ENCODE measurements at places on chromosomes 4 and X.

DNA sequence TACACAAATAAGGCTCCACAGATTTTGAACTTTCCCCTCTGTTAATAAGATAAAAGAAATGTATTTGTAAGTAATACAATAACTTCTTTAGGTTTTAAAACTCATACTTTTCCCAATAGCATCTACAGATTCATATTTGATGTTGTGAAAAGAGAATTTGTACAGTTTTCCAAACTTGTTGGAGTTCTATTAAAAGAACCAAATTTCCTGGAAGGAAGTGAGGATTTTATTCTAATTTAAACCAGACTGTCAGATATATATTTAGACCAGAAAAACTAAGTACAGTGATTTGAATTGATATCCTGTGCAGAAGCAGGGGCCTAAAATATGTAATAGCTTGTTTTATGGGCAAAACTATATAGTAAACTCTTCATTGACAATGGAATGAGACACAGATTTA lies 53.7 kb downstream of the NAA11 start:
- no peak for DNase-seq

GRCh38 chrX:21374163-21374993 lies at the start of gene CNKSR2:
Gene CNKSR2, plus strand, starts transcription at chrX:21374418. Its CDS starts 480 bp downstream, at chrX:21374898.
- DNase-seq: no peak

DNA sequence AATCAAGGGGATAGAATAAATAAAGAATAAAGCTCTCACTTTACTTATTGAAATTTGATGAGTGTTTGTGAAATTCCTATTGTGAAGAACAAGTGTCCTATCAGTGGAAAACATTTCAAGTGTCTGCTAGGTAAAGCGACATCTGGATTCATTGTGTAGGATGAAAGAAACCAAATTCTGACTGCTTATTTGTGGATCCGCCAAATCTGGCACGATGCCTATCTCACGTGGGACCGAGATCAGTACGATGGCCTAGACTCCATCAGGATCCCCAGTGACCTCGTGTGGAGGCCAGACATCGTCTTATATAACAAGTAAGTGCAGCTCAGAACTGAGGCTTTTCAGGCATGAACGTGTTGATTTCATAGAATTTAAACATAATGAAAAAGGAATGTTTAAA lies 1.9 kb downstream of the CHRNA9 start:
- DNase-seq: no peak

DNA sequence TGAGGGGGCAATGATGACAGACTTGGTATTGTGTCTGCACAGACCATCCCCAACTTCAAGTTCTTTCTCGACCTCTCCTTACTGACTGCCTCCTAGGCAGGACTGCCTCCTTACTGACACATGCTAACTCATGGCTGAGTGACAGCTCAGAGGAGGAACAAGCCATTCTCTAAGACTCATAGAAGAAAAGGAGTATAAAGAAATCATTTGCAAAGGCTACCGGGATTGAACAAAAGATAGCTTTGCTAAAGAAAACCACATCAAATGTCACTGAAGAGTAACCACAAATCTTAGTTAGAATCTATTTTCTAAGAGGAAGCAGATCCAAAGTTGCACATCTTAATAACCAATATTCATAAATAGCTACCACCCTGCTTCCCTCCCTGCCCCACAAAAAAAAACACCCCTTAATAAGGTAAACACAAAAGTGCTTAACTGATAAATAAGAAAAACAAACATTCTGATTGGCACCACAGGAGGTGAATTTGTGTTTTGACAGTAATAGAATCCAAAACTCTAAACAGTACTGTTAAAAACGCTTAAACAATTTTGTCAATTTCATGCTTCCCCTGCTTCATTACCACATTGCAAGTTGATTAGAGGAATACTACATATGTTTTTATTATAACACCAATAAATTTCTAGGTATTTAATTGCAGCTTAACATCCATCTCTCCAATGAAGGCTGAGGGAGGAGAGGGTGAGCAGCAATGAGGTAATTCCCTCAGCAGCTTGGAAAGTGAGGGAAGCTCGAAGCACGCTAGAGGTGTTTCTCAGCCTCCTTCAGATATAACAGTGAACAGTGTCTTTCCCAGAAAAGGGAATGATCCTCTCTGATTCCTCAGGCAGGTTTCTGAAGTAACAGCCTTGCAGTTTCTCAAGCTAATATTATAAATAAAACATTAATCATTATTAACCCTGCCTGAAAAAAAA lies 160.0 kb downstream of the HNRNPD start:
- no peak for DNase-seq

DNA sequence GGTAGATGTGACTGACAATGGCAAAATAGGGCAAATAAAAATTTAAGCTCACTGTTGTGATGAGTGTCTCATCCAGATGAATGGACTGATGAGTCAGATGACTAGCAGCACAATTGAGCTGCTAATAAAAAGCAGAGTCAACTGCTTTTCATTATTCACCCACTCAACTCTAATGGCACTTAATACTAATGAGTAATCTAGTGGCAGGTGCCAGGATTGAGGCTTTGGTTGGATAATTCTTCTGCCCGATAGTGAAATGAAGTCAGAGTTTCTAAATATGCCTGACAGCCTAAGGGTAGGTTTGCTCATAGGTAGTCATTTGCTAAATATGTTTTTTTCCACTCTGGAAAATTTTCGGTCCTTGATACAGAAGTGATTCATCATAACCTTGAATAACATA lies 10.4 kb downstream of the OGT start:
- no peak for DNase-seq

DNA sequence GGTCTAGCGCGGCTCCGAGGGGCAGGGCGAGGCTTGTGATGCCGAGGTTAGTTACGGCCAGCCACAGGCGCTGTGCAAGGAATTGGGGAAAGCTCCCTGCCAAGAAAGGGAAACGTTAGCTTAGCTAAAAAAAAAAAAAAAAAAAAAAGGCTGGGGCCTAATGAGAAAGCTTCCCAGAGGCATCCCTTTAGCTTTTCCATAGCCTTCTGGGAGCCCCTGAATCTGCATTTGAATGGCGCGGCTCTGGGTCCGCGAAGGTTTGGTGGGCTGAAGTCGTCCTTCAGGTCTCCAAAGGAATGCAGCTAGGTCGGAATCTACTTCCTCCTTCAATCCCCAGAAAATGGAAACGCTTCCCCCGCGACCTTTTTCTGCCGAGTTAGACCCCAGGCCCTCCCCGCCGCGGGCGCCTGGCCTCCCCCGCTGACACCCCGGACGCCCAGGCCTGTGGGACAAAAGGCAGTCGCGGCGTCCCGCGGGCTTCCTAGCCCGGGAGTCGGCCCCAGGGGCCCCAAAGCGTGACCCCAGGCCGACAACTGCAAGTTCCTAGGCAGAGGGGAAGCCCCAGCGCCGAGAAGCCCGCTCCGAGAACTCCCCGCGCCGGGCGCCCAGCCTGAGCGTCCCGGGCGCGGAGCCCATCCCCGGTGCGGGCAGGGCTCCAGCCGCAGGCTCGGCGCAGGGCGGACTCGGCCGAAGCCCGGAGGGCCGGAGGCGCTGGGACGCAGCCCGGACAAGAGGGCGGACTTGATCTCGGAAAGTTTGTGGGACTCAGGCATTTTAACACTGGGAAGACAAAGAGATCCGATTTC lies 605 bp upstream of the FAT1 start:
- no peak for DNase-seq

- no peak for DNase-seq
These were observed 323.4 kb upstream of the SLC7A11 start for GRCh38 chr4:138565576-138565975.

DNA sequence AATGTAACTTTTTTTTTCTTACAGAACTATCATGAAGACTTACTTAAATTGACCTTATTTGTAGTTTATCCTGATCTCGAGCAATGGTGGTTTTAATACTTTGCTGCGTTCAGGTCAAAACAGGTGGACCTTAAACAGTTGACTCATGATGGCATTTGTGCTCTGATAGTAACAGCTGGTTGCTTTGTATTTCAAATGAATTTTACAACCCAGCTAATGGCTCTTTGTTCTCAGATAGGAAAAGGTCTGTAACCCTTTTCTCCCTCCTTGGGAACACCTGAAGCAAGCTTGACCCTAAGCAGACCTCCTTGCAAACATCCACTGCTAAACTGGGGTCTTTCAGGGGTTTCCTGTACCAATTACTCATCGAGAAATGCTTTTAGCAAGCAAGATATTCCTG lies 79.2 kb downstream of the F11 start:
- DNase-seq: no peak

GRCh38 chr4:74282926-74283325 lies 25.3 kb upstream of the EPGN start:
- DNase-seq: no peak

- DNase-seq: no peak
These were observed 252.5 kb downstream of the GRIA3 start for GRCh38 chrX:123436512-123437136.

GRCh38 chrX:81414630-81415029 lies 212.7 kb downstream of the SH3BGRL start:
- DNase-seq: no peak

- DNase-seq: no peak
These were observed 82.1 kb downstream of the PPP1R2C start for GRCh38 chrX:42695800-42696358.

DNA sequence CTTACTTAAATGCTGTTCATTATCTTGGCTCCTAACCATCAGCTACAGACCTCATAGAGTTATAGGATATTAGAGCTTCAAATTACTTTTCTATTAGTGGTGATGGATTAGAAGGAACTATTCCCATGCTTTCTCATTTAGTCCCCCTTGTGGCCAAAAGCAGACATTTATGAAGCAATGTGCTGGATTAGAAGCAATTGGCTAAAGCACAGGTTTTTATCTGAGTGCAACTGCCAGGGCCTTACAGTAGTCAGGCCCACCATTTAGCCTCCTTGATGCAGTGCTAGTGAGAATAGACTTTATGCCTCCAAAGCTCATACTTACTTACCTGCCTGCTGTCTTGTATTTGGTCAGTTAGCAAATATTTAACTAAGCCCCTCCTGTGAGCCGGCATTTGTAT lies 93.0 kb downstream of the TSPAN7 start:
- DNase-seq: peak; percentile 11

DNA sequence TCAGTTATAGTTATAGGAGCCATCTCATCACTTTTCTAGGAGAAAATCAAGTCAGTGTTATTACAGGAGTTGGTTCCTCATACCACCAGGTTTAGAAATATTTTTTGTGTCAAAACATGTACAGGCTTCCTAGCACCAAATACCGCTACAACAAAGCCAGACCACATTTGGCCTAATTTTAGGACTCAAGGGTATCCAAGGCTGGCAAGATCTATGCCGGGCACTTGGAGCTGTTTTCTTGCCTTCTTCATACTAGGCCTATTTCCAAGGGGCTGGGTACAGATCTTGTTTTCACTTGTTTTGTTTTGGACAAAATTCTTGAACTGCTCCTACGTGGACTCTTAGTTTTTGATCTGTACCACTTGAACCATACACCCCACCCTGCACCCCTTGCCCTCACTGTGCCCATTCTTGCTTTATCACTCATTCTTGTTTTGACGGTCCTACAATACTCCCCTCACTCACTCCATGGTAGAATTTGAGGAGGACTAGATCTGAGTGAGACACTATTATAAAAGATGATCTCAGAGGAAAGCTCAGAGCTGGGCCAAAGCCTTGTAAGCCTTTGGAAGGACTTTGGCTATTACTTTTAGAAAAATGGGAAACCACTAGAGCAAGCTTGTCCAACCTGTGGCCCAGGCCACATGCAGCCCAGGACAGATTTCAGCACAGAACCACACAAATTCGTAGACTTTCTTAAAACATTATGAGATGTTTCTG lies 17.7 kb upstream of the TMEM144 start:
- DNase-seq: no peak

GRCh38 chr4:13570916-13571315 lies 26.6 kb upstream of the NKX3-2 start:
- no peak for DNase-seq

DNA sequence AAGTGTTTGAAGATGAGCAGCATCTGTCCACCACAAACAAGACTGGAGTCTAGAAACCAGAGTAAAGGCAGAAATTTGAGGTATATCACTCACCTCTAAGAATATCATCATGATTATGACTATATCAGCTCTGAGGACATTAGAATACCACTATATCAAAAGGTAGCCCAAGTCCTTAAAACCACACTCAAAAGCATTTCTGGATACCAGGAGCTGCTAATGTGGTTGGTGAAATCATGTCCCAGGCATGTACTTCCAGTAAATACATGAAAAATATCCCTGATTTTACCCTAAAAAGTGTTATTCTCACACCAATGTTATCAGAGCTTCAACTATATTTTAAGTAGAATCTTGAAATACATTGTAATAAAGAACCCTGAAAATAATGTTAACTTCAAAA lies 136.3 kb upstream of the SMAD1 start:
- no peak for DNase-seq

GRCh38 chr4:189843413-189844009 lies 97.2 kb upstream of the FRG1 start:
- no peak for DNase-seq

DNA sequence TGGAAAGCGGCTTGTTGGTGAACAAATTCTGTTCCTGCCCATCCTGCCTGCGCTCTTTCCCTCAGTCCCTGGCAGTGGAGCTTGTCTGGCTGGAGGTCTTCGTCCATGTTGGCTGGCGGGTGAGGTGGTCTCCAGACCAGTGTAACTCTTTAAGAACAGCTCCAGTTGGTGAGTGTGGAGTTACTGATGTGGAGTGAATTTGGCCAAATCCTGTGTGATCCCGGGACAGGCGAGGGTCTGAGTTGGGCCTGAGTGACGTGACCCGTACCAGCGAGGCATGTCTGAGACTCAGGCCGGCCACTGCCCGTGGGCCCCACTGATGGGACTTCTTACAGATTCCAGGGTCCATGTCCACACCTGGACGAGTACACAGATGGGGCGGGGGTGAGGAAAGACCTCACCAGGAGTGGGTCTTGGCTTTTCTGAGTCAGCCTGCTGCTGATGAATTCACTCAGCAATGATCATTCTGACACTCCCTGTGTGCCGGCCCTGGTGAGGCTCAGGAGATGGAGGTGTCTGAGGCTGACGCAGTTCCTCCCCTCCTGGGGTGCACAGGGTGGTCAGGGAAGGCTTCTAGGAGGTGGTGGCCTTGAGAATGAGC lies 45.5 kb downstream of the PSAPL1 start:
- no peak for DNase-seq

GRCh38 chrX:153818571-153819383 lies 11.6 kb downstream of the PDZD4 start:
- DNase-seq: no peak

DNA sequence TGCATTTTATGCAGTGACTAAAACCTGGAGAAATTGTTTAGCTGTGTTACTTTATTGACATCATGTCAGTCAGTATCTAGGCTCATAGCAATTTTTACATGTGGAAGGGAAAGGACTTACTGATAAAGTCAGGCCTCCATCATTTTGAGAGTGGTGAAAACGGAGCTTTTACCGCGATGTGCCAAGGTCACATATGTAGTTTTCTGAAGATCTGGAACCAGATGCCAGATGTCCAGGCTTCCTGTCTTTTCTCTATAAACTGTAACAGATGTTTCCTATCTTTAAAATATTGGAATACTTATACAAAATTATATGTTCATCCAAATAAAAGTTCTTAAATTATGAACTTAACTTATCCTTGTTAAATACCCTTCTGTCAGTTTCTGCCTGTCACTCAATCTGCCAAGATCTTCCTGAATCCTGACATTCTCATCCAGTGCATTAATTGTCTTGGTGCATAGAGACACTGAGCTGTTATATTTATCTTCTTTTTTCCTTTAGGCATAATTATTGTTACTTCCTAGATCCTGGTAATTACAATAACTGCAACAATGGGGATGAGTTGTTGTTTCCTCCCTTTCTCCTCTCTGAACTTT lies 1646.2 kb upstream of the TENM3 start:
- DNase-seq: no peak
